ENCODE measurements at places on chromosomes 4 and X. TPM values are rescaled to one million over a fixed set of nuclear protein-coding genes. Genes with fewer than 3 reads are reported as not detected.

PHEX gene
- 1.2 TPM for total RNA-seq

FAM120C gene
- total RNA-seq, result 4.1 TPM

CXCL5 gene
- total RNA-seq, result 20.4 TPM

FSTL5 gene
- total RNA-seq, result not detected

C4orf51 gene
- not detected for total RNA-seq

All from hair follicular keratinocyte (primary cell).